ENCODE measurements at places on chromosomes 6 and 20. TPM values are rescaled to one million over a fixed set of nuclear protein-coding genes. Genes with fewer than 3 reads are reported as not detected.

The CNR1 gene
- 1.8 TPM for total RNA-seq

The HLA-DRB1 gene
- 28.4 TPM for total RNA-seq

The DNAH8 gene
- total RNA-seq = under 0.01 TPM

The KIAA1755 gene
- total RNA-seq = 5.2 TPM

The SEMG1 gene
- total RNA-seq = not detected

The TLDC2 gene
- total RNA-seq = not detected

- DNase-seq = peak; percentile 70
These were observed 123.0 kb downstream of the UTRN start for GRCh38 chr6:144408161-144408560.

DNA sequence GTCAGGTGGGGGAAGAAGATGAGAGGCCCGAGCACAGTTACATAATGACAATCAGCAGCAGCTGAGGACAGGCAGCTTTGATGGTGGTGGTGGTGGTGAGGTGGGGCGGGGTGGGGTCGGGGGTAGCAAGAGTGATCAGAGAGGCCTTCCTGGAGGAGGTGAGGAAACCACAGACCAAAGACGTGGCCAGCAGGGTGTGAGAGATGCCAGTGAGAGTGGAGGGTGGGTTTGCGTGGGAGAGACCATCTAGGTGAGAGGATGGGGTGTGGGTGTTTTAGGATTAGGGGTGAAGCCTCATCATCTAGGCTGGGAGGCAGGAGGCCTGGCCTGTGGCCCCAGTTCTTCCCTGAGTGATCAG is 76.0 kb upstream of the TOX2 start:
- no peak for DNase-seq

DNA sequence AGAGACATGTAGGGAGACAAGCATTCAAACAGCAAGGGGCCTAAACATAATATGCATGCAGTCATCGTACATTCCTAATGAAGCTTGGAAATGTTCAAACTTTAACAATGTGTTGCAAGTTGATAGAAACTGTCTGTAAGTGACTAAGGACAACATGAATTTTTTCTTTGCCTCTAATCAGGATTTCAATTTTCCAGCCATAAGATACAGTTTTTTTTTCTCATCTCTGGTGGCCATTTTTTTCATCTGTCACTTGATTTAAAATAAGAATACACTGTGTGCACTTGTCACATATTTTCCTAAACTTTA is 22.2 kb upstream of the MTRF1L start:
- no peak for DNase-seq

DNA sequence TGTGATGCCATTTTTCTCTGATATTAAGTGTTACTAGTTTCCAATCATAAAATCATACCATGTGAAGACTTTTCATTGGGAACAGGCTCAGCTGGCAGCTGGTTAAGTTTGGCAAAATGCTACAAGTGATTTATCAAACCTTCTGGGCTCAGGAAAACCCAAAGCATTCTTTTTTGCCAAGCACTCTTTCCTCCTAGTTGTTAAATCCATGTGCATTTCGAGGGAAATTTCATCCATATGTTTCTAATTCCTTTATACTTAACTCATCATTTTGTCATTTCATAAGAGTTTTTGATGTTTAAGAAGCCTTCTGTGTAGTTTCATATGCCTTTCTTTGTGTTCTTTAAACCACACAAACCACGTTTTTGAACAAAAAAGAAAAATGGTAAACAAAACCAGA is 217.6 kb upstream of the PDE10A start:
- no peak for DNase-seq

The SRPK1 gene
- total RNA-seq = 21.4 TPM

The SLC4A11 gene
- total RNA-seq = 1.8 TPM

The SOX4 gene
- 34.4 TPM for total RNA-seq

The NHLRC1 gene
- total RNA-seq = 1.2 TPM

DNA sequence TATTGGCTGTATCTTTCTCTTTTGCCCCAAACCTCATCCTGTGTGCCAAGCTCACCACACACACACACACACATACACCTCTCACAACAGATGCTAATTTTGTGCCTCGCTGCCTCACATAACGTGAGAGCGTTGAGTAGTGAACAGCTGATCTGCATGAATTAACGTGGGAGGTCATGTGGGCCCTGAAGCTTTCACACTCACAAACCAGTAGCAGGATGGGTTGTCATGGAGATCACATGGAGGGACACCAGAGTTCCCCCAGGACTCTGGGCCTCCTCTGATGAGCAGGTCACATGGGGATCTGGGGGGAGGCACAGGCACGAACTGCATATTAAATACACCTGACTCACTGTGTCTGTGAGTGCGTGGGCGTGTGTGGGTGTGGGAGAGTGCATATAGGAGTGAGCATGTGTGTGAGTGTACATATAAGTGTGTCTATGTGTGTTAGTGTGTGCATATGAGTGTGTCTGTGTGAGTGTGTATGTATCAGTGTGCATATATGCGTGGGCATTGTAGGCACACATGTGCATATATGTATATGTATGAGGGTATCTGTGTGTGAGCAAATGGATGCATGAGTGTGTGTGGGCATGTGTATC is 62.7 kb upstream of the SULF2 start:
- DNase-seq = no peak

The BPI gene
- total RNA-seq = 0.45 TPM

DNA sequence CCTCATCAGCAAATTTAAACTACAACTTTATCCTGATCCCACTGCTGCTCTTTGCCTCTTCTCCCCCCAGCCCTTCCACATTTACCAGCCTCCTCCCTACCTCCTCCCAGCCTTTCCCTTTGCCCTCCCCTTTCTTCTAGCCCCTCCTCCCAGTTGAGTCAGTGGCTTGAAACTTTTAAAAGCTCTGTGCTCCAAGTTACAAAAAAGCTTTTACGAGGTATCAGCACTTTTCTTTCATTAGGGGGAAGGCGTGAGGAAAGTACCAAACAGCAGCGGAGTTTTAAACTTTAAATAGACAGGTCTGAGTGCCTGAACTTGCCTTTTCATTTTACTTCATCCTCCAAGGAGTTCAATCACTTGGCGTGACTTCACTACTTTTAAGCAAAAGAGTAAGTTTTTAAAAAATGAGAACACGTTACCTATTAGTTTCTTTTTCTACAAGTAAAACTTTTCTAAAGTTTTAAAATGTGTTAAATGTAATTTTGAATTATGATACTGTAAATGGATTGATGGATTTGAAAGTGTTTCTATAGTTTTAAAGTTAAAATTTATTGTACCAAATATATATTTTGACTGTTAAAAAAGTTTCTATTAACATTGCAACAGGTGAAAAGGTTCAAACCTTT is at the start of gene GJA1:
TSS of gene GJA1 (plus strand) at position 203 of the 626 bp plus-strand sequence. CDS start 11,202 bp downstream, outside the sequence.
- DNase-seq = peak; percentile 69

DNA sequence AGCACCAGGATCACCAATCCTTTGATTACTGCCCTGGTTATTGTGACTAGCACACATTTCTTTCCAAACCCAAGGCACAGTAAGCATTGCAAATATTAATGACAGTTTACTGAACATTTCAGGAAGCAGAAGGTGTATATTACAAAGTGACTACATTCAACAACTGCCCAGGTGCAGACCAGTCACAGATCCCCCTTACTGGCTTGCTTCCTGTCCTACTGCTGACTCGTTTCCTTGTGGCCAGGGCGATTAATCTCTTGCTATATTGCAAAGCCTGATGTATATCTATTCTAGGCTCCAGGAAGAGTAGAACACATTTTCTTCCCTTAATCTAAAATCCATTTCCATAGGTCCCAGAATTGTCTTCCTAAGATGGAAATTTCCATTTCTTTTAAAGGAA is 77.2 kb upstream of the EPHA7 start:
- no peak for DNase-seq

The NINL gene
- total RNA-seq = 22.2 TPM

The FBXO5 gene
- 2.9 TPM for total RNA-seq

DNA sequence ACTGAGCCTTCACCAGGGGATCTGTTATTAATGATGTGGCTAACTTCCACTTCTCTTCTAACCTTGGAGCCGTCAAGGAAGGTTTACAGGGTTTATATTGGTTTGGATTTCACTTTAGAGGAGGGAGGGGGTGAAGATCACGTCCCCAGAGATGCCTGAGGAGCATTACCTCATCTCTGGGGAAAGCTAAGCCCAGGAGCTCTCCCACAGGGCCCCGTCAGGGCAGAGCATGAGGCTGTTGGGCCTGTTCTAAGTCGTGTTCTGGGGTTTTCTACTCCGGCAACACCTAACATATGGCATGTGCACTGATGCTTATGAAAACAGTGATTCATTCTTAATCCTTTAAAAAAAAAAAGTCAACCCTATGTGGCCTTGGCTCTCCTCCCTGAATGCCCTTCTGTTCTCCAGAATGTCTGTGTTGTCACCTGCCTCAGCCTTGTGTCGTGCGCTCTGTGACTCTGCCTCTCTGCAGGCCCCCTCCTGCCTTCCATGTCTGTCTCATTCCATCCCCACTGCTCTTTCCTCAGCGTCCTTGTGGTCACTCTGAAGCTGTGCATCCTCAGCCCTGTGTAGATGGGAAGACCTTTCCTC is 97.4 kb upstream of the JARID2 start:
- DNase-seq = no peak

DNA sequence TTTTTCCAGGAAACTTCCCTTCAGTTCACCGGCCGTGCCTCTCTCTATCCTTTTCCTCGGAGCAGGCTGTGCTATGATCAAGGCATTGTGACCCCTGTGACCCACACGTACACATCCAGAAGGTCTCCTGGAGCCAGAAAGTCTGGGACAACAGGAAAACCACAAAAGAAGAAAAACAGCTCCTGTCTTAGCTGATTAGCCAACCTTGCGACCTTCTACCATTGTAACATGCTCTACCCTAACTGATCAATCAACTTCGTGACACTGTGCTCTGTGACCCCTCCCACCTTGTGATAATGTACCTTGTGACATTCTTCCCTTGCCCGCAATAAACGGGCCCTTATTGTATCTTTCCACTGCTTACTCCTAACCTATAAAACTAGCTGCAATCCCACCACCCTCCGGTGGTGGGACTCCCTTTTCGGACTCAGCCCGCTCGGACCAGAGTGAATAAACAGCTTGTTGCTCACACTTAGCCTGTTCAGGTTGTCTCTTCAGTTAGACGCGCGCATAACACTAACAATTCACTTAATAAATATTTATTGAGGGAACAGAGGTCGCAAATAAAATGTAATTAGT is 24.2 kb downstream of the ZNF311 start:
- DNase-seq = peak; percentile 70

The SSTR4 gene
- total RNA-seq = 0.69 TPM
